ENCODE measurements at places on chromosomes 4 and X.

- DNase-seq, result no peak
These were observed 15.1 kb downstream of the RAPGEF2 start for GRCh38 chr4:159117968-159118367.

GRCh38 chr4:6050551-6050950, 32.3 kb upstream of the C4orf50 start:
- no peak for DNase-seq

DNA sequence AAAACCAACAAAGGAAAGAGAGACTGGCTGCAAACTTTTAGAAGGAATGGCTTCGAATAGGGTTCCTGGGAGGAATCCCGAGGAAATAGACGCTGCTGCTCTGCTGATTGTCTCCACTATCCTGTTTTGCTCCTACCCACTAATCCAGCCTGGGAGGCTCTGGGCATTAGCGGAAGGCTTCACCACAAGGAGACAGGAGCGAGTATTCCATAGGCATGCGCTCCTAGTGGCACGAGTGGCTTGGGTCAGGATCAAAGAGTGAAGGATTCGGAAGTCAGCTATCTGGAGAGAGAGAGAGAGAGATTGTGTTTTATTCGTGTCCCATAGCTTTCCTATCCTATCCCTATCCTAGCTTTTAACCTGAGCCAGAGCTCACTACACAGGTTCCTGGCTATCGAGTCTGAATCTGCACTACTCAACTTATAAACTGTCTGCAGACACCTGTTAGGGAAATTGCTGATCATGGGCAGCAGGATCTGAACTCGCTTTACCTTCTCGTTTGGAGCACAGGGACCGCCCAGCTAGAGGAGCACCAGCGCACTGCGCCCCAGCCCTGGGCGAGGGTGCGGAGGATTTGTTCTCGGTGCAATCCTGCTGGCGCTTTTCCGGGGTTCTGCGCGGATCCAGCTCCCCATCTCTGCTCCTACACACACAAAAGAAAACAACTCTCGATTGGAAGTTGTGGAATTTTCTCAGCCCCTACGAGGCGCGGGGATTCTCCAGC, 740 bp upstream of the NPY2R start:
- no peak for DNase-seq

GRCh38 chrX:15056044-15056443, 182.8 kb downstream of the MOSPD2 start:
- no peak for DNase-seq

GRCh38 chr4:153241970-153242838, 38.0 kb downstream of the TRIM2 start:
- DNase-seq, result no peak

GRCh38 chr4:178599521-178599920, 1157.3 kb upstream of the AGA start:
- DNase-seq, result no peak

DNA sequence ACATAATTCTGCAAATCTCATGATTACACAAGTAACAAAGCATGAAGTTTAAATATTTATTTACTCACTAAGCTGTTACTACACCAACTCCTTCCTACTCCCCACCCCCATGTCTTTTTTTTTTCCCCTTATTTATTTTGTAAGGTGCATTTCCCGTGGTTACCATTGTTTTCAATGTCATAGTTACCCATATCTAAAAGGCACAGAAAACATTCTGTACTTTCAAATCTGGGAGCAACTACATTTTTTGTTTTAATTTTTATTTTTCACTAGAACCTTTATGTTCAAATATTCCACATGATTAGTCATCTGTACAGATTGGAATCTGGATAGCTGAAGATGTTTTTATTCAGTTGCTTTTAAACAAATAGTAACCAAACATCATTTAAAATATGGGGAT, 62.8 kb downstream of the PPP3CA start:
- no peak for DNase-seq

- no peak for DNase-seq
These were observed 181.1 kb downstream of the LARP7 start for GRCh38 chr4:112817933-112818593.

DNA sequence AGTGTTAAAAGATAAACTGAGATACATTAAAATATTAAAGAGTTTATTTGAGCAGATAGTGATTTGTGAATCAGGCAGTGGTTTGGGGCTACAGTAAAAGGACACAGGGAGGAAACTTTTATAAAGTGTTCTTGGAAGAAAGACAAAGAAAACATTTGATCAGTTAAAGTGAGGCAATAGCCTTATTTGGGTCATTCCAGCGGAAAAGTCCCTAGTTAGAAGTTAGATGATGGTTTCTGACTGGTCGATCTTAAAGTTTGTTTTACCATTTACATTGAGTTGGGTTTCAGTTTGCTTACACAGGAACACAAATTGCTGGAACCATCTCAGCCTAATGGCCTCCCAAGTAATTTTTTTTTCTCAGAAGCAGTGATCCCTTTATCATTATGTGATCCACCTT, 69.7 kb downstream of the PPP1R2C start:
- no peak for DNase-seq
